NCI-H1436 (cell line): ENCODE measurements at places on chromosomes 6 and 20.
A peak's percentile ranks its signal among the peaks of the same experiment; 100 is the strongest.

GRCh38 chr20:1879369-1879768 lies 15.8 kb upstream of the SIRPA start:
- DNase-seq, result no peak

GRCh38 chr6:168576388-168576787 lies 135.4 kb downstream of the SMOC2 start:
- DNase-seq, result no peak

- no peak for DNase-seq
These were observed 166.5 kb upstream of the MYLIP start for GRCh38 chr6:15962449-15962764.

- no peak for DNase-seq
These were observed 73.0 kb downstream of the PLCB4 start for GRCh38 chr20:9141921-9142320.

- no peak for DNase-seq
These were observed 236.4 kb downstream of the LRFN2 start for GRCh38 chr6:40350747-40351217.

- no peak for DNase-seq
These were observed 2.3 kb downstream of the SERPINB1 start for GRCh38 chr6:2839195-2839981.

- no peak for DNase-seq
These were observed 20.3 kb upstream of the TENT5A start for GRCh38 chr6:81772741-81773140.

DNA sequence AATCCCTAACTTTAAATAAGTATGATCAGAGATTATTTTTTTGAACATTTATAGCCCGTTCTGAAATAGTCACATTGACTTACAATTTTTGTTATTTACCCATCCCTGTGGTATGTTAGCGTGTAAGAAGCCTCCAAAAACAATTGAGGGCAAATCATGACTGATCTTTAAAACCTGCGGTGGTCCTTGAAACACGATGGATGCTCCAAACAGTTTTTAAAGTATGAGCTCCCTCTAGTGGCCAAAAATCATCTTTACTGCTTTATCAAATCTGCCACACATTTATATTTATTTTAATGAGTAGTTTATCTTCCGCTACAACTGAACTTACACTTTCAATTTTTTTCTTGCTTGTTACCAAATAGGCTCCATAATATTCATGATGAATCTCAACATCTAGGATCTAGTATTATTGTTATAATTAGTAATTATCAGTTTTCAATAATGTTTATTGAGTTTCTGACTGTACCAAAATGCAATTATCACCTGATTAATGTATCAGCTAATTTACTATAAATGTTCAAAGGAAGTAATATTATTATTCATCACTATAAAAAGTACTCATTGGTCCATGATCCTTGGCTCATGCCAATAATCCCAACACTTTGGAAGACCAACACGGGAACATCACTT lies 52.2 kb downstream of the MARCKS start:
- DNase-seq, result peak; percentile 66

DNA sequence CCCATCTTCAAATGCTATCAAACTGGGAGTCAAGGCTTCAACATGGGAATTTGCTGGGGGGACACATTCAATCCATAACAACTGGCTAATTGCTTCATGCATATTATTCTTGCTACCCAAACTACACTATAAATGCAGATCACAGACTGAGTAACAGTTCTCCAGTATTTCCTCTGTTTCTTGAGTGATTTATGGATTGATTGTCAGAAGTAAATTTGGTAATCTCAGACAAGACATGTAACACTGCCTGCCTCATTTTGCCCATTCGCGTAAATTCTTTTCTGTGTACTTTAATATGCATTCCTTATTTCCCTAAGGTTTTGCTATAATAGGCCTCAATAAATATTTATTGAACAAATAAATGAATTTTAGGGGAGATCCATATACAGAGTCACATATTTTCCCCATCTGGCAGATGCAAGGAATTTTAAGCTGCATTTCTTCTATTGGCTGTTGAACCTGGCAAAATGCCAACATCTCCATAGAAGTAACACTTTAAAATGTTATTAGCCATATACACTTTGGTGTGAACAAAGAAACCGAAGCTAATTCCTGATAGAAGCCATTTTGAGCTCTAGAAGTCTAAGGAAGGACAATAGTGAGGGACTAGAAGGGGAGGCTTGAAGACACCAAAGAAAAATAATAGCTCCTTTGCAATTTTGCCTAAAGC lies 98.2 kb downstream of the QRSL1 start:
- DNase-seq, result no peak

- DNase-seq, result no peak
These were observed 87.5 kb downstream of the ZFP64 start for GRCh38 chr20:52103913-52104545.

DNA sequence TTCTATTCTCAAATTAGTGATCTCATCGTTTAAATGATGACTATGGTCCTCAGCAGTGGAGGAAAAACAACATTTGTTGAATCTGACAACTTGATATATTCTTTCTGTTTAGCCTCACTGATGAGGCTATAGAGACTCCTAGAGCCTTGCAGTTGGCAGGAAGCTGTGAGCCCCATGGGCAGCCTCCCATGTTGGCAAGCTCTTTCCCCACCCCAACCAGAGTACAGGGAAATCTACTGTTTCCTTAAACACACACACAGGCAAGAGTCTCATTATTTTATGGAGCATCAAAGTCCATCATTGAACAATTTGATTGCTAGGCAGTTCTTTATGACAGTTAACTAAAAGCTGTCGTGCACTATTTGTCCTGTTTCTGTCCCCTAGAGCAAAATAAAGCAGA lies 498.2 kb upstream of the CITED2 start:
- DNase-seq, result no peak

- no peak for DNase-seq
These were observed 69.6 kb downstream of the EYS start for GRCh38 chr6:65637289-65638046.

GRCh38 chr6:131724114-131724513 lies 13.3 kb upstream of the CTAGE9 start:
- no peak for DNase-seq

DNA sequence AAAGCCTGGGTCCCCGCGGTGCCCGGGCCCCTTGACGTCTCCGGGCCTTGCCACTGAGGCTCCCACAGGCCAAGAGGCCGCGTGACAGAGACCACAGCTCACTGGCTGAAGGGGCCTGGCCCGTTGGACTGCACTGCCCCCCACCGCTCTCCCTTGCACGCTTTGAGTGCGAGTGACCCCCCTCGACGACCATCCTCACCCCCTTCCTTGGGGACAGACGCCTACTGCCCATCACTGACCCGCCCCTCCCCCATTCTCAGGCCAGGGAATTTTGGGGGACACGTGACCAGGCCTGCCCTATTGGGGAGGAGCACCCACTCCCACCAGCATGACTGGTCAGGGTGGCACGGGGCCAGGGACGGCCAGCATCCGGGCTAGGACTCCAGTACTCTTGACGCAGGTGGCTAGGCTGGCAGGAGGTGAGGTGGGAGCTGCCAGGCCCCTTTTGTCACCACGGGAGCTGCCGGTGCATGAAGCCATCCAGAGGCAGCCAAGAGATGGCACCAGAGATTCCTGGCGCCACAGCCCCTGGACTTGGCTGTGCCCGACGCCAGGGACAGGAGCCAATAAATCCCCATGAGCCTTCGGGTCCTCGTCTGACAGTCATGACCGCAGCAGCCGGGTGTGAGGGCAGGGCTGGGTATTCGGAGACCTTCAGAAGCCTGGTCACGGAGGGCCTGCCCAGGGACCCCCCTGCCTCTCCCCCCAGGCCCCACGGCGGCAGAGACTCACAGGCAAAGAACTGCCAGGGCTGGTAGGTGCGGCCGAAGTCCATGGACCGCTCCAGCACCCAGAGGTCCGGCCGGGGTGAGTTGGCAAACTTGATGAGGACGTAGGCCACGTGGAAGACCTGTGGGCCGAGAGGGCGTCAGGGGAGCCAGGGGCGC lies 14.5 kb downstream of the LAMA5 start:
- no peak for DNase-seq

DNA sequence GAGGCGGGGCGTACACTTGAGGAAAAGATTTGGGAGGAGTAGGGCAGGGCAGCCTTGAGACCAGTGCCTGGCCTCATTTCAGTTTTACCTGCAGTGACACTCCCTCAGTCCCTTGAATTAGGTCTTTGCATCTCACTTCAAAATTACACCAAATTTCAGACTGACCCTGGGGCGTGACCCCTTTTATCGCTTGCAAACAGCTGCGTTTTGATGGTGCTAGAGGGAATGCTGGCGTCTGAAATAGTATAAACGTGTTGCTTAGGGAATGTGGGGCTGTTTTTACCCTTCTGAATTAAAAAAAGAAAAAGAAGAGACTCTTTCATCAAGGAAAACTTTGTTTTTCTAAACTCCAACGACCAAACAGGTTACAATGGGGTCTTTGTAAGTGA lies 21.0 kb downstream of the COL9A1 start:
- no peak for DNase-seq

GRCh38 chr6:81942067-81942370 lies 189.5 kb upstream of the TENT5A start:
- DNase-seq, result no peak

GRCh38 chr20:42041000-42041565 lies 422.9 kb upstream of the CHD6 start:
- DNase-seq, result no peak

GRCh38 chr20:41330941-41331340 lies 9.7 kb upstream of the LPIN3 start:
- DNase-seq, result no peak

- no peak for DNase-seq
These were observed 30.0 kb upstream of the RAB23 start for GRCh38 chr6:57252137-57252536.

GRCh38 chr6:149840345-149841075 lies 23.6 kb downstream of the LRP11 start:
- DNase-seq, result peak; percentile 23

GRCh38 chr20:46785958-46786357 lies 76.5 kb downstream of the SLC2A10 start:
- DNase-seq, result no peak

DNA sequence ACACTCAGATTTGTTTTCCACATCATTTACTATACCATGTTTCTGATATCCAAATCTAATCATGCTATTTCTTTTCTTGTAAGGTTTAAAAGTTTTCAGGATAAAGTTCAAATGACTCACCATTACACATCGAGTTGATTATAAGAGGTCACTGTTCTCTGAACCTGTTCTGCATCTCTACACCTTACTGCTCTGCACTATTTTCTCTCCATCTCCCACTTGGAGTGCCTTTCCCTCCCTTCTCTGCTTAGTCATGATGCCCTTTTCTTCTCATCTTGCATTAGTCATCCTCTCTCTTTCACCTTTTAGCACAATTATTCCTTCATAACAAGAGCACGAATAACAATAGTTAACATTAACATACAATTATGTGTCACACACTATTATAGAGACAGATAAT lies 37.5 kb upstream of the FUT9 start:
- no peak for DNase-seq

- no peak for DNase-seq
These were observed 32.3 kb upstream of the DUSP22 start for GRCh38 chr6:259901-260508.

GRCh38 chr6:33333666-33334065 lies 16.1 kb upstream of the ZBTB22 start:
- DNase-seq, result no peak

- DNase-seq, result no peak
These were observed 20.4 kb upstream of the BMP2 start for GRCh38 chr20:6746901-6747609.

DNA sequence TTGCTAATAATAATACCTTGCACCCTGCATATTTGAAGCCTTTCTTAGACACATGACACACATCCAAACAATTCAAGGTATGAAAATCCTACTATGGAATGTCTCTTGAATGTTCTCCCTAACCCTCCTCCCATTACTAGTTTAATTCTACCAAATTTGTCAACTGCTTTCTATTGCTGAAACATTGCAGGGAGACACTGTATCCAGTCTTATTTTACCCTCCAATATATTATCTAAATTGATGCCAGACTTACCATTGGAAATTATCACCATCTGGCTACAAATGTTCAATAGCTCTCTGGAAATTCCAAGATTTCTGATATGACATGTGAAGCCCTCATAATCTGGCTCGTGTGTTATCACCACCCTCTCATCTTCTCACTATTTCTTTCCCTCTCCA lies 1027.3 kb upstream of the CITED2 start:
- no peak for DNase-seq

DNA sequence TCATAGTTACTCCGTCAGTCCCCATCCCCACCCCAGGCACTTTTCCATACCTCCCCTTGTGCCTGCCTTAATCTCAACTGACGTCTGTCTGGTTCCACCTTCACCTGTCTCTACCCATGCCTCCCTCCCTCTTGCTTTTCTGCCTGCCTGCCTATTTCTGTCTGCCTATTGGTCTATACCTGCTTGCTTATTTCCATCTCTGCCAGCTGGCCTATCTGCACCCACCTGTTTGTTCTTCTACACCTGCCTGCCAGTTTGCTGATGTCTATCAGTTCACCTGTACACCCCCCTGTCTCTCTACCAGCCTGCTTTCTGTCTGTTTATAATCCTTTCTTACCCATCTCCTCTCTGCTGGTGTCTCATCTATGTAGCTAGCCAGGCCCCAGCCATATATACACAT lies 87.5 kb downstream of the RALGAPA2 start:
- peak; percentile 18 for DNase-seq

DNA sequence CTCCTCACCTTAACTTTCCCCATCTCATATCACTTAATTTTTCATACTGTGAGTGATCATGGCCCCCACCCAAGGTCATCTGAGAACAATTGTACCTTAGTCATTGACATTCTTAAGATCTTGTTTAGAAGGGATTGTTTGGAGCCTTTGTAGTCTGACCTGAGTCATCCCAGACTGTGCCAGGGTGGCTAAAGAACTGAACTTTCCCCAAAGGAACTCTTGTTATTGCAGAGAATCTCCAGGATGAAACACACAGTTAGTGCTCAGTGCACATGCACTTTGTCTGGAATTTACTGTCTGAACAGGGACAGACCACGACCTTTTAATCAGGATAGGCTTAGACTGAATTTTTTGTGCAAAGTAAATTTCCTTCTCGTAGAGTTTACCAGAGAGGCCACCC lies 112.6 kb upstream of the CCN2 start:
- no peak for DNase-seq

- no peak for DNase-seq
These were observed 289.9 kb downstream of the BTBD9 start for GRCh38 chr6:38349795-38350194.

DNA sequence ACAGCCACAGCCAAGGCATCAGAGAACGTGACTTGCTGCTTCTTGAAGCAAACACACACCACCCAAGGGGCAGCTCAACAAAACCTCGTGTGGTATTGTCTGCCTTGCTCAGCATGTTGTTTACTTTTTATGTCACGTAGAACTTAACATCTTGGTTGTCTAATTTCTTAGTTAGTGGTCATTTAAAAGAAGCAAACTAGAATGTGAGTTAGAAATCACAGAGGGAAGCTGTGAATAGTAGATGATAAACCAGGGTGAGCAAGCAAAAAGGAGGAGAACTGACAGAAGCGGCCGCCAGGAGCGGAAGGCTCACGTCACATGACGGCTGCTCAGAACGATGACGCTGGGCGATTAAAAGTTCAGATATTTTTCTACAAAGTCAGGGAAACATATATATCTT lies 51.5 kb upstream of the KIF25 start:
- DNase-seq, result no peak

- DNase-seq, result no peak
These were observed 2.8 kb downstream of the TENT5A start for GRCh38 chr6:81749707-81750106.

GRCh38 chr6:37818536-37819176 lies 871 bp upstream of the ZFAND3 start:
- peak; percentile 92 for DNase-seq

GRCh38 chr6:14436592-14437132 lies 319.1 kb downstream of the CD83 start:
- peak; percentile 18 for DNase-seq

- DNase-seq, result no peak
These were observed 50.8 kb upstream of the SASH1 start for GRCh38 chr6:148291876-148292275.

GRCh38 chr6:32146287-32146686 lies 5.5 kb downstream of the PRRT1 start:
- DNase-seq, result no peak
